ENCODE measurements at places on chromosomes 2 and 18.
A peak's percentile ranks its signal among the peaks of the same experiment; 100 is the strongest.

DNA sequence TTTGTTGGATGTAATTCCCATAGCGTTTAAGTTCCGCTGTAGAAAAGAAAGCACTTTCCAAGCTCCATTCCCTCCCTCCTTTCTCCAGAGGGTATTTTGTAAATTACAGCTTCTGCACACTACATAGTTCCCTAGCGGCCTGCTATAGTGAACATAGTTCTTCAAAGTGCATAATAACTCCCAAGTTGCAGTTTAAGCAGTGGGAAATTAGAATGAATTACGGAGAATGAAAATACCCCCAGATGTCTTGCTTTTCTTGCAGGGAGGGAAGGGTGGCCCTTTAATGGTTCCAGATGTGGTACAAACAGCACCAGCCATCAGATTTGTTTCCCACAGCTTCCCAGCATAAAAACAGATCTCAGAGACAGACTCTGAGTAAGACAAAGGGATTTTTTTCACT lies 893.9 kb downstream of the SUCLG1 start:
- DNase-seq, result no peak

DNA sequence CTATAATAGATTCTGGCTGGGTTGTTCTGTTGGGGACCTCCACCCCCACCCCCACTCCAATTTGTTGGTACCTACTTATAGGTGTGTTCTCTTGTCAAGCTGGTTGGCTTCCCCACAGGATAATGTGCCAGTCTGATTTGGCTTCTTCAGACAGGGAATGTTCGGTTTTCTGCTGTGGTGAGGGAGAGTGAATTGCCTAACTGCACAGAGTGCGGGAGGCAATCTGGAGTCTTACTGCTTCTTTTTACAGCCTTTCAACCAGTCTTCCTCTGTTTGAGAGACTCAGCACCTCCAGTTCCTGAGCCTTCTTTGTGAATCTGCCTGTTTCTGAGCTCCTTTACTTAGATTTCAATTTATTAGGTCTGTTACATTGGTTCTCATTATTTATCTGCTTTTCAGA lies 27.4 kb upstream of the SNORC start:
- DNase-seq, result no peak

- DNase-seq, result no peak
Measured at GRCh38 chr2:28432362-28432761, 39.7 kb downstream of the FOSL2 start.

DNA sequence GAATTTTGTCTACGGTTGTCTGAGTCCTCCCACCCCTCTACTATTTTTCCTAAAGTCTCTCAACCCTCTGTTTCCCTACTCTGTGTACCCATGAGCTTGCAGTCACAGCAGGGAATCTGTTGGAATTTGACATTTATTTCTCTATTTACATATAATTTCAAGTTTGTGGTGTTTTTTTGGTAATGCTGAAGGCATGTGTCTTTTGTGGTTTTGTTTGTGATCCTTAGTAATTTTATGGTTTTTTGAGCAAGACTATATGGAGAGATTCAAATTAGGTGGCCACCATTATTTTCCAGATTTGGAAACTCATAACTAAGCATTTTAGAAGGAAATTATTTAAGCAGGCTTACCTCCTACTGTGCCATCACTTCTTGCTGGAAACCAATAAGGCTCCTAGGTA lies 27.2 kb upstream of the FBLN7 start:
- DNase-seq, result no peak

DNA sequence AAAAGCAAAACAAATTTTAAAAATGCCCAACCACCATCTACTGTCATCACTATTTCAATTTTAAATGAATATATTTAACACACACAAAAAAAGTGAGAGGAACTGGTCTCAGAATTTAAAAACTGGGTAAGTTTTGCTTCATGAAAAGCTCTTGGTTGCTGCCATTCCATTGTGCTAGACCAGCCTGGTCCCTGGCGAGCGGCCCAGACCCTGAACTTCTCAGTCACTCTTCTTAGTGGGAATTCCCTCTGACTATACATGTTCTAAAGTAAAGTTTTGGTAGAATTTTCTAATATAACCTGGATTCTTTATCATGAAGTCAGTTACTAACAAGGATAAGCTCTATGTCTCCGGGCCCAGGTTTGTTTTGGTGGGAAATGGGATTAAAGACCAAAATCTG lies 34.8 kb upstream of the TMEM177 start:
- no peak for DNase-seq

DNA sequence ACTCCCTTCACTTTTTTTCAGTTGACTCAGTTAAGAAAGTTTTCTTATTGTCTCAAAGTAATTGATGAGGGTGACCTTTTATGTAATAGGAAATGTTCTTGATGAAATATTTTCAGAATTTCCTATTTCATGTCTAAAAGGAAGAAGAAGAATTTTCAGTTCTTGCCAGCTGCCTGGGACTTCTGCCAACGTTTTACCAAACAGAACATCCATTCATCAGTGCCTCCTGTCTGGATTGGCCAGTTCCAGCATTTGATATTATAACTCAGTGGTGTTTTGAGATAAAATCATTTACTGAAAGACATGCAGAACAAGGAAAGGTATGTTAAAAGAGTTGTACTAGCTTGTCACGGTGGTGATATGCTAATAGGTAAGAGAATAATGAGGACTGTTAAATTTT lies 104.7 kb upstream of the MYO3B start:
- DNase-seq, result no peak

DNA sequence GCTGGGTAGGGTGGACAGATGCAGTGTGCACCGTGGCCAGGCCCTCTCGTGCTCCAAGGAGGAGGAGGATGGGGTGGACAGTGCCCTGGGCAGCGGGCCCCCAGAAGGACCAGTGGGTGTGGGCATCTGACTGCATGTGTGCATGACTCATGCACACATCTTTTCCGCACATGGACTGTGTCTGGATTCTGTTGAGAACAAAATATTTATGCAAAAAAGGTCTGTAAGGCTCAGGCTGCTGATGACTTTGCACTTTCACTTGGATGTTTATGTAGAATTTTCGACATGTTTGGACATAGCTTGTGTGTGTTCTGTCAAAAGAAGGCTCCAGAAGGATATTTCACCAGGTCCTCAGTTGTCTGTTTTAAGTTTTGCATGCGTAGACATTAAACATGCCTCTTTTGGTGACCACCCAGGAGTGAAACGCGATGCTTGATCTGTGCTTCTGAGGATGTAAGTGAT lies 45.6 kb downstream of the MTCL1 start:
- DNase-seq, result no peak

- DNase-seq, result no peak
Measured at GRCh38 chr2:62501069-62501468, 4.9 kb downstream of the TMEM17 start.

GRCh38 chr2:37544591-37545031 lies 126.8 kb downstream of the CDC42EP3 start:
- DNase-seq, result no peak

GRCh38 chr2:9462886-9463697 lies 11.3 kb upstream of the IAH1 start:
- DNase-seq, result peak; percentile 53

GRCh38 chr18:41928581-41928980 lies 26.5 kb upstream of the PIK3C3 start:
- DNase-seq, result no peak

GRCh38 chr2:29013057-29013780 lies 32.1 kb downstream of the TOGARAM2 start:
- DNase-seq, result no peak

GRCh38 chr2:221075203-221075602 lies 496.9 kb downstream of the EPHA4 start:
- DNase-seq, result no peak

DNA sequence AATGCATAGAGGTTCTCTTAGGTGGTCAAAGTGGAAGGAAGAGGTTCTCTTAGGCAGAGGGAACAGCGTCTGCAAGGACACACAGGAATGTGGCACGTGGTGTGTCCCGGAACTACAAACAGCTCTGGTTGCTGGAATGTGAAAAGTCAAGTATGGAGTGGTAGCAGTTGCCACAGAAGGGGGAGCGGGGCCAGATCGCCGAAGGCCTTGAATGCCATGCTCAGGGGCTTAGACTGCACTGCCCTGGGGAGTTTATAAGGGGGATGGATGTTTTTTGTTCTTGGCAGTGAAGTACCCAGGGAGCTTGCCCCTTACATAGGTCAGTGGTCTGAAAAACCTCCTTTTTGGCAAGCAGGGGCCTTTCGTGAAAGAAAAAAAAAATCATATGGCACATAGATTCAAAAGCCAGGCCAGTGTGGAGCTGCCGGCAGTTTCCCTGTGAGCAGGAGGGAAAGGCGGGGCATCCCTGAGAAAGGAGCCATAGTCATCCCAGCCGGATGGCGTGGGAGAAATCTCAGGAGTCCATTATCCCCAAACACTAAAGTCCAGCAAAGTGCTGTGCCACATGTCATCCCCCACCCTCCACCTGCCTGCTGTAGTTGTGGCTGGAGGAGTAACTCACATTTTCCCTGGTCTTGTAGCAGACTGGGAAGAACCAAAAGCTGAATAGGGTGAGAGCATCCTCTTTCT lies 45.4 kb downstream of the GORASP2 start:
- DNase-seq, result peak; percentile 13

DNA sequence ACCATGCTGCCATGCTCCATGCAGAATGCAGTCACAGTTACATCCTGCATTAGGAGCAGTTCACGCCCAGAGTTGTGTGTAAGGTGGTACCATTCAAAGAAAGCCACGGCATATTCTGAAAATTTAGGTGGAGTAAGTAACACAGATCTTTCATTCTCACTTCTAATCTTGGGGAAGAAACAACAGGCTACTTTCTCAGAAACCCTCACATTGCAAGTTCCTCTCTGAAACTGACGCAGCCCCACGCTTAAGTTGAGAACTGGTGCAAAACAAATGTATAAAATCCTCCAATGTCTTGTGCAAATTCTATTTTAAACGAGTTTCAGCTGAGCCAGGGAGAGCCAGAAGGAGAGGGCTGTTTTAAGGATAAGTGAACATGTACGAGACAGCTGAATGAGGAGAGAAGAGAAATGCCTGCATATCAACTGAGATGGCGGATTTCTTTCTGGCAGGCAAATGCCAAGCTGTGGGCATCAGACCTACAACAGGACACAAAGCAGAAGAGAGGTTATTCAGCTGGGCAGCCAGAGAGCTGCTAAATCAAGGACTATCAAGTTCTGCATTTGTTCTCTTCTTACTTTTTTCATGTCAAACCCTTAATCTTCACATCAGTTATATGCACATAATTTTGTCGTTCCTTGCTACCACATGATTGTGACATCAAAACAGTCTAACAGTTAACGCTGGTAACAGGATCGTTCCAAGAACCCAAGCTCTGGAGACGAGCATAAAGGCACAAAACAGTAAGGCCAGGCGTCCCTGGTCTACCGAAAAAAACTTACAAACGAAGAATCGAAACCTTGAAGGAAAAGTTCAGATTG lies 6.4 kb downstream of the ARL4C start:
- no peak for DNase-seq

- no peak for DNase-seq
Measured at GRCh38 chr18:62576845-62577512, 54.2 kb downstream of the ZCCHC2 start.

- DNase-seq, result no peak
Measured at GRCh38 chr2:148523315-148523714, 121.2 kb upstream of the EPC2 start.

GRCh38 chr2:26243470-26244308 lies 743 bp downstream of the HADHA start:
- DNase-seq, result peak; percentile 38

- no peak for DNase-seq
Measured at GRCh38 chr2:233821709-233822100, 32.6 kb downstream of the HJURP start.

DNA sequence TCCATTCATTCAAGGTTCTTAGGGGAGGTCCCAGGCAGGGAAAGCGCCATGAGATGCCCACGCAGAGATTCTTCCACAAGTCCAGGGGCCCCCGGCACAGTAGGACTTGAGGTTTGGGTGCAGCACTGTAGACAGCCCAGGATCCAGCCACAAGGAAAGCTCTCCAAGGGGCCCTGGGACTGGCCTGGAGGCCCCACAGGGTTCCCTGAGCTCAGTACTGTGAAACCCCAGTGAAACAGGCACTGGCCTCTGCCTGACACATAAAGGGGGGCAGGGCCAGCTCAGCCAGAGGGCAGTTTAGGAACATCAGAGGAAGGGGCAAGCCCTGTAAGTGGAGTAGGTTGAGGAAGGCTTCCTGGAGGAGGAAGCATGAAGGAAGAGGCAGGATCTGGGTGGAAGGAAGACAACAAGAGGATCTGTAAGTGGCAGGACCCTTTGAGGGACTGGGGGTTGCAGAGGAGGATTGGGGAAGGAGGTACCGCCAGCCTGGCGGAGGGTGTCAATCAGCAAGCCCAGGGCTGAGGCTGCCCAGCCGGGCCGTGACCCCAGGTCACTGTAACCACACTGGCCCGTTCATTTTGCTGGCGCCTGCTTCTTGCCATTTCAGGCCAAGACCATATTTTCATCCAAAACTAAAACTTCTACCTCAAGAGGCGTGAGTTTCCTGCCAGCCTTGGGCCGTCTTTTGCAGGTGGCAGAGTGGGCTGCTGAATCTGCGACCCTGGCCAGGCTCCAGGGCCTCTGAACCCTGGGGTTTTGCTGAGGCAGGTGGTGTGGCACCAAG lies 175.2 kb downstream of the SMAD7 start:
- DNase-seq, result no peak

DNA sequence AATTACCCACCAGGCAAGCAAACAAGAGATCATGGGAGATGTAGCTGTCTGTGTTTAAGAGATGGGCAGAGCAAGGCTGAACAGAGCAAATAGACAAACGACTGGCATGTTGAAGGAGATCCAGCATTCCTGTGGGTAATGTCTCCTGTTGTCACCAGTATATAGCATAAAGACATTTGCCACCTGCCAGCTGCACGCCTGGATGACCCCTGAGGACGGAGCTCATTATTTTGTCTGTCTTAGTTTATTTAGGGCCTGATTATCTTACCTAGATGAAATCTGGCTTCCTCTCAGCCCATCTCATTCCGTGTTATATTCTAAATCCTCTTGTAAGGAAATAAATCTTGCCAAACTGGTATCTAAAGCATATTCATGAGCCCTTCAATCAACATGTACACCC lies 510.3 kb upstream of the LINC00305 start:
- peak; percentile 56 for DNase-seq

DNA sequence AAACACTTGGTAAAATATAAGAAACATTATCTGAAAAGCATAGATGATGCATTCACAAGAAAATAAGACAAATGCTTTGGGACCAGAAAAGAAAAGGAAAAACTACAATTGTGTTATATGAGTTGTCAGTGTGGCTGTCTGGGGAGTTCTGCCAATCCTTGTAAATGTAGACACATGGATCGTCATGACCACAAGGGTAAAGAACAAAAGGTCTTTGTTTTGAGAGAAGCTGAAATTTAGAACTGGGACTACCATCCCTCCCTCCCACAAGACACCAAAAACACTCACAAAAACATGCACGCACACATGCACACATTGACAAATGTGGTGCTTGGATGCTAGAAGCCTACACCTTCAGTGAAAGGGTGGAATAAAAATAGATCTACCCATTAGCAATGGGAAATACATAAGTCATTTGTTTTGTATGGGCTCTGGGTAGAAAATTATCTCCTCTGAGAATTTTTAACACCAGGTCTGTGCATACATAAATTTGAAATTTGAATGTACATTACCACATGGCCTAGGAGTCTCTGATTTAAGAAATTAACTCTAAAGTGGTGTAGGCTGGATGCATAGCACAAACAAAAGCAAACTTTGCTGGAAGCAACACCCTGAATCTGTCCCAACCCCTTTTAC lies 266.2 kb upstream of the SLC39A10 start:
- no peak for DNase-seq
